ENCODE measurements at places on chromosomes 1 and 21. TPM values are rescaled to one million over a fixed set of nuclear protein-coding genes. Genes with fewer than 3 reads are reported as not detected.

CLDN19 gene
- polyA plus RNA-seq = not detected

ST6GALNAC3 gene
- polyA plus RNA-seq = not detected

NUP210L gene
- not detected for polyA plus RNA-seq

GUCA2A gene
- polyA plus RNA-seq = not detected

OR2M3 gene
- not detected for polyA plus RNA-seq

ELF3 gene
- not detected for polyA plus RNA-seq

OR6P1 gene
- not detected for polyA plus RNA-seq

C1orf74 gene
- 1.4 TPM for polyA plus RNA-seq

WDR64 gene
- polyA plus RNA-seq = not detected

MEX3A gene
- 0.05 TPM for polyA plus RNA-seq

UBXN10 gene
- polyA plus RNA-seq = not detected

LRRN2 gene
- not detected for polyA plus RNA-seq

GSTM1 gene
- polyA plus RNA-seq = not detected

OBSCN gene
- 1.3 TPM for polyA plus RNA-seq

SHISAL2A gene
- polyA plus RNA-seq = not detected

NPHS2 gene
- polyA plus RNA-seq = not detected

MAEL gene
- not detected for polyA plus RNA-seq

FAM131C gene
- polyA plus RNA-seq = 1.8 TPM

TNFRSF4 gene
- polyA plus RNA-seq = not detected

SPEN gene
- 17.2 TPM for polyA plus RNA-seq

SLAMF1 gene
- not detected for polyA plus RNA-seq

PTGFRN gene
- polyA plus RNA-seq = 15.2 TPM

TIE1 gene
- polyA plus RNA-seq = 0.10 TPM

CCDC181 gene
- not detected for polyA plus RNA-seq

TSSK3 gene
- not detected for polyA plus RNA-seq

KCNT2 gene
- polyA plus RNA-seq = 0.14 TPM

FCRL1 gene
- polyA plus RNA-seq = not detected

LRRC7 gene
- 0.66 TPM for polyA plus RNA-seq

CD244 gene
- polyA plus RNA-seq = not detected

DENND2C gene
- 2.8 TPM for polyA plus RNA-seq

CCDC24 gene
- polyA plus RNA-seq = 5.3 TPM

DYRK3 gene
- polyA plus RNA-seq = 16.9 TPM

HENMT1 gene
- polyA plus RNA-seq = 6.3 TPM

OR2T35 gene
- not detected for polyA plus RNA-seq

TMEM125 gene
- not detected for polyA plus RNA-seq

VAV3 gene
- polyA plus RNA-seq = 0.24 TPM

CAPN9 gene
- not detected for polyA plus RNA-seq

SRGAP2B gene
- polyA plus RNA-seq = 12.8 TPM

HUNK gene
- polyA plus RNA-seq = 0.32 TPM

TMEM200B gene
- polyA plus RNA-seq = 6.3 TPM

MRPS6 gene
- polyA plus RNA-seq = 83.5 TPM

FBXO44 gene
- polyA plus RNA-seq = 17.8 TPM

FAM72B gene
- polyA plus RNA-seq = 3.1 TPM

LCE1D gene
- not detected for polyA plus RNA-seq

SLC35F3 gene
- polyA plus RNA-seq = 0.43 TPM

RIMS3 gene
- polyA plus RNA-seq = 0.08 TPM

CD52 gene
- polyA plus RNA-seq = not detected

NBPF6 gene
- polyA plus RNA-seq = not detected

RUNX3 gene
- 1.4 TPM for polyA plus RNA-seq

PSMB2 gene
- 104 TPM for polyA plus RNA-seq

SNAP47 gene
- 29.3 TPM for polyA plus RNA-seq

Data from GM23248 (cell line).